ENCODE measurements at places on chromosomes 13 and 19. TPM values are rescaled to one million over a fixed set of nuclear protein-coding genes. Genes with fewer than 3 reads are reported as not detected.

The EMP3 gene
- 303 TPM for total RNA-seq

The CDX2 gene
- total RNA-seq, result not detected

The ZSCAN5B gene
- 0.20 TPM for total RNA-seq

The KIR2DL3 gene
- total RNA-seq, result 0.20 TPM

The CD22 gene
- total RNA-seq, result 1.8 TPM

The ZNF224 gene
- 55.3 TPM for total RNA-seq

The ZNF433 gene
- 1.5 TPM for total RNA-seq

The INSL3 gene
- total RNA-seq, result 1.6 TPM

The C19orf38 gene
- total RNA-seq, result 2.2 TPM

The FAM124A gene
- 0.17 TPM for total RNA-seq

The INAFM1 gene
- total RNA-seq, result 14.2 TPM

The METTL21C gene
- not detected for total RNA-seq

The ICAM1 gene
- total RNA-seq, result 9.5 TPM

The CLDND2 gene
- 13.4 TPM for total RNA-seq

The TPP2 gene
- total RNA-seq, result 78.0 TPM

The PSG11 gene
- not detected for total RNA-seq

The STARD13 gene
- total RNA-seq, result 0.33 TPM

The OR2Z1 gene
- total RNA-seq, result not detected

The APOC4 gene
- total RNA-seq, result not detected

The NPHS1 gene
- total RNA-seq, result not detected

The DMKN gene
- total RNA-seq, result 2.5 TPM

All from activated naive CD8-positive, alpha-beta T cell treated with anti-CD3 and anti-CD28 coated beads, Interleukin-2, amount 10 ng/mL, durations not matched to agents 7 days and 5 days (primary cell).